ENCODE measurements at places on chromosomes 5 and 9. TPM values are rescaled to one million over a fixed set of nuclear protein-coding genes. Genes with fewer than 3 reads are reported as not detected.

DNA sequence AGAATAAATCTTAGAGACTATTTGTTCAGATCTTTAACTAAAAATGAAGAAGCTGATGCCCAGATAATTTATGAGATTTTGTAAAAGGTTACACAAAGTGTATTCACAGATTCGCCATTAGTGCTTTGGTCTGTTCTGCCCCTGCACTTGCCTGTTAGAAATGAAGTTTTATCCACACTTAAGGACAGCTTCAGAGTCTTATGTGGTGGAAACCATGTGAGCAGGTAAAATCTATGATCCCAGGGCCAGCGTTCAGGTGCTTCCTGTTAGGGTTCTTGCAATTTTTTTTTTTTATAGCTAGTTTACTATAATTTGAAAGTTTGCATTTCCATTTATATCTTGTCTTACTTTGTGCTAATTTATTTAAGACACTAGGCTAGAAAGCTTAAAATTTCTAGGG, 561.6 kb downstream of the PRR16 start:
- no peak for DNase-seq

DNA sequence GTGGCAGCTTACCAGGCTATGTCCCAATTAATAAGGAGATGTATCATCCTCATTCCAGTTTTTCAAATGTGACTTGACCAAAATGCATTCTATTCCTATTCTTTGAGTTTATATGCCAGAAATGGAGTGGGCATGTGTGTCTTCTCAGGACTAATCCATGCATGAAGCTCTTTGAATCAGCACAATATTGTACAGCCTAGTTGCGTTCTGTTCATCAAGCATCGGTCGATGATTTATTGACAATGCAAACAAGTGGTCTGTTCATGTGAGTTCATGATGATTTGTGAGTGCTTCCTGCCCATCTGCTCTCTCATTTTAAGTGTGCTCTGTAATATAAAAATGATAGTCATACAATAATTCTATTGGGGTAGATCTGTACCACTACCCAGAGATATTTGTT, 48.3 kb downstream of the PALM2AKAP2 start:
- no peak for DNase-seq

GRCh38 chr9:113436728-113437515, 26.4 kb downstream of the C9orf43 start:
- DNase-seq = no peak

DNA sequence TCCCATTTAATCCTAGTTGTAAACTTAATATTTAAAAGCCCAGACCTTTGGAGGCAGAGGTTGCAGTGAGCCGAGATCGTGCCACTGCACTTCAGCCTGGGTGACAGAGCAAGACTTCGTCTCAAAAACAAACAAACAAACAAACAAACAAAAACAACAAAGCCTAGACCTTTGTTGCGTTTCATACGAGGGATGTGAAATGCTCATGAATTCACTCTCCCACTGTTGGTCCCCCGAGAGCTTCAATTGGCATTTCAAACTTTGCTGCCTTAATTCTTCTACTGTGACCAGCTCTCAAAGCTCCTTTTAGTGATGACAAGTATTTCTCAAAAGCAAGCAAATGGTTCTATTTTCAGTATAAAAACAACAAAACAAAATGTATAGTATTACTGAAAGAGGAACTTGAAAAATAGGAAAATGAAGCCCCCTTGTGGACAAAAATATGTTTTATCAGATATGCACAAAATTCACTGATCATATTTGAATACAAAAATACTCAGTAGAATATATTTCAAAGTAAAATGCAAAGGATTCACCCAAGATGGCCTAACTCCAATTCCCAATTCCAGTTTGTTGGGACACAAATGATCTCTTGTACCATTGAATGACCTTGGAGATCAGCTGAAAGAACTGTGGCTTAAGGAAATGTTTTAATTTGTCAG, 140.4 kb downstream of the ESM1 start:
- DNase-seq = peak; percentile 52

DNA sequence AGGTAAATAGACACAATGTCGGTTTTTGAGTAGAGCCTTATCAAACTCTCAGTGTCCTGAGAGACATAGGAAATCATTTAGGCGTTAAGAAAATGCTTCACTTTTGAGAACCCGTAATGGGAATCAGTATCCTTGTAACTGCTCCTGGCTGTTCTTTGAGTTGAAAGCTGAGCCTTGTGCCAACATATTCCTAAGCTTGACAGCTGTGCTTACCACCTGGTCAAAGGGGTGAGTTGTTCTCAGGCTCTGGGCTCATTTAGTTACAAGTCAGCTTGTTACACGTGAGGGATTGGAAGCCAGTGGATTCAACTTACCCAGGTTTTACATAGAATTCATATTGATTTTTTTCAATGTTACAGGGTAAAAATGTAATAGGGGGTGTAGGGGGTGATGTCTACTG, 145.9 kb downstream of the GABRB2 start:
- no peak for DNase-seq

DNA sequence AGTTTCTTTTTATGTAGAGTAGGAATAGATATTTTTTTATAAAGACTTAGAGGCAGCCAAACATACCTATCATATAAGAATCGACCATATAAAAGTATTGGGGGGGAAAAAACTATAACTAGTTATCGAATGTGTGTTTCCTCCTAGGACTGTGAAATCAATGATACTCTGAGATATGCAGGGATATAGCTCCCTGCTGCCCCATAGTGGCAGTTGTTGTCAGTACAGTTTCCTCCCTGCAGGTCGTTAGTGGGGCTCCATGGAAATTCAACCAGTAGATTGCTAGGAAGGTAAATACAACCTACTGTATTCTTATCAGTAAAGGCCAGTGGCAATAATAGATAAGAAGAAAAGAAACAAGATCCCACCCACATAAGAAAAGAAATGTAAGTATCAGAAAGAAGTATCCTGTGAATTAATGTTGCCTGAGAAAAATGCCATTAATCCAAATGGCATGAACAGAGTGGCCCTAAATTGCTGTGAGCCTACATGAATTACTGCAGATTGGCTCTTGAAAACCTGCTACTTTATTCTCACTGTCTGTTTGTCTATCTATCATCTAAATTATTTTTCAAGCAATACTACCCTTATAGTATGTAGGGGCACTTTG, 136.9 kb upstream of the FBN2 start:
- DNase-seq = no peak

DNA sequence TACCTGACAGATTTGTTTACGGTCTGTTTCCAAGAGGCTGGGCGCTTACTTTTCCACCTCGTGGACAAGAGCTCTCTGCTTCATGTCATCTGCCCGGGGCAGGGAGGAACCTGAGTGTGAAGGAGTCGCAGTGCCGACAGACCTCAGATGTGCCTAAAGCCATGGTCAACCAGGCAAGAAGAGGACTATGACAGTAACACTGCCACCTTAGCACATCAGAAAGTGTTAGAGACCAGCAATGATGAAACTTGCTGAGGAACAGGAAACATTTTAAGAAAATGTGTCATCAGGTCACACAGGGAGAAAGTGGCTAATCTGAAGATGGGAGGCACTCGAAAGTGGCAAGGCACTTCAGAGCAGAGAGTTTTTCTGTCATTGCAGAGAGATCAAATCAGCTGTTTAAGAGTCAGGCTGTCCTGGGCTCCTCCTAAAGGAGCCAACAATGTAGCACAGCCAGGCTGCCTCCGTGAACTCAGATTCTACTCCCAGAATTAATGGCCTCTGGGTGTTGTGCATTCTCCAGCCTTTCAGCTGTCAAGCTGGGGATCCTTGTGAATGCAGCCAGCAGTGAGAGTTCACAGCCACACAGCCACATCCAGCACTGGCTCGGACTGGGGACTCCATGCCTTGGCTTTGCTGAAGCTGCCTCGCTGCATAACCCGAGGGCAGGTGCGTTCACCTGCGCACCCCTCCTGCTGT, 94.6 kb downstream of the RAPGEF1 start:
- no peak for DNase-seq

DNA sequence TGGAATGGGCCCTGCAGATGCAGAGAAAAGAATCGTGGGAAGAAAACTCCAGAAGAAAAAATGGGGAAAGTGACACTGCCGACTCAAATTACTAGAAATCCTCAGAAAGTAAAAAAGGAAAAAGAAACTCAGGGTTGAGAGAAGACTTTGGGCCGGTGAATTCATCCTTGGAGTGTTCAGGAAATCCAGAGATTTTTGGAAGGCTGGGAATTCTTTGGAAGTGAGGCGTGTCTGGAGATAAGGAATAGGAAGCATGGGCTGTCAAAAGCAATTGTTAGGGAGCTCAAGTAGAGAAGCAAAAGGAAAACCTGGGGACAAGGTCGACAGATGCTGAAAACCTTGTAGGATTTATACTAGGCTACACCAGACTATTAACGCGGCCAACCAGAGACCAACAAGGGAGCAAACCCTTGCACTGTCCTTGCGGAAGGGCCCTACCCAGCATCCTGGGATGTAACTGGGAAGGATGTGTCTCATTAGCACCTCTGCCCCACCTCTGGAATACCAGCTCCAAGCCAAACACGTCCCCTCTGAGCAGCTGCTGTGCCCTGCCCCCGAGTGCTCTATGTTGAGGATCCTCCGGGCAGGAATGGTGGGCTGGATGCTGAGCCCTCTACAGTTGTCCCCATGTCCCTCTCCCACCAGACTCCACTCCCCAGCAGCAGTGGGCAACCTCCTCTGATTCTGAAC, 11.6 kb downstream of the DAB2IP start:
- no peak for DNase-seq

- DNase-seq = no peak
Measured at GRCh38 chr9:6014670-6015270, 654 bp downstream of the RANBP6 start.

DNA sequence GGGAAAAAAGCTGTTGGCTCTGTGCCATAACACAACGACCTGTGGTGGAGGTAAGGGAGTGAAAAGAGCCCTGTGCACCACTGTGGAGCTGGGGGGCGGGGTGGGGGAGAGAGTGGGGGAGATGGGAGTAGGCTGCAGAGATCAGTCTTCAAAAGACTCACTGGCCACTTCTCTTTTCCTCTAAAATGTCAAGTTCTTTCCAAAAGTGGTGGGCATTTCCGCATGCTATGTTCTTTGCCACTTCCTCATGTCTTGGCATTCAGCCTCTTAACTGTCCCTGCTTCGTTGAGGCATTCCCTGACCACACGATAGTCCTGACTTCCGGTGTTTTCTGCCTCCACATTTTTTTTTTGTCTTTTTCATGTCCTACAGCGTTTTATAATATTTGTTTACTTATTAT, 2.4 kb upstream of the PPP2R2B start:
- no peak for DNase-seq

GRCh38 chr5:88483964-88484672, 215.5 kb upstream of the TMEM161B start:
- DNase-seq = no peak

- DNase-seq = no peak
Measured at GRCh38 chr5:132253008-132253441, 4.5 kb upstream of the PDLIM4 start.

- DNase-seq = no peak
Measured at GRCh38 chr9:113720495-113720894, 155.6 kb upstream of the ZNF618 start.

- DNase-seq = no peak
Measured at GRCh38 chr9:13215791-13216554, 63.5 kb downstream of the MPDZ start.

DNA sequence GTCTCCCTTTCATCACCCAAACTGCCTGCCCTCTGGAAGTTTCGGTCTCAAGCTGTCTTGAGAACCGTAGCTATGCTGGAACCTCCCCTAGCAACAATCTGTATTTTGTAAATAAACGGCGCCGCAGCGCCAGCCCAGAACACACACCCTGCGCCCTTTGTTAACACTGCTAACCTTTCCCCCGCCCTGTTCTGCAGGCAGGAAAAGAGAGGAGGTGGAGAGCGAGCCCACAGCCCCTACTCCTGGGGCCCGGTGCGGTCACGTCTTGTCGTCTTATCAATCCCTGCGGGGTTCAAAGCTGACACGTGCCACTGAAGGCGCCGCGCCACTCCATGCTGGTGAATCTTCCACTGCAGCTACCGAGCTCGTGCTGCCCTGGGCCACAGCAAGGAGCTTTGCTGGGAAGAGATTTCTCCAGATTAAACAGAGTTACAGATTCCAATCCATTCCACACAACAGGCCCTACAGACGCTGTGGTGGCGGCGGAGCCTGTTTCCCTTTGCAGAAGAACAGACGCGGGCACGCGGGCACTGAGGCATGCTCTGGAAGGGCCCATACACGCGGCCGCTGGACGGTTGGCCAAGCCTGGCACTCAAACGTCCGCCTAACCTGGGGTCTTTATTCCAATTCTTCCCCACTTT, 25.3 kb downstream of the ZDHHC11B start:
- DNase-seq = peak; percentile 81

- DNase-seq = peak; percentile 24
Measured at GRCh38 chr9:105842023-105842644, 147.8 kb downstream of the TMEM38B start.

DNA sequence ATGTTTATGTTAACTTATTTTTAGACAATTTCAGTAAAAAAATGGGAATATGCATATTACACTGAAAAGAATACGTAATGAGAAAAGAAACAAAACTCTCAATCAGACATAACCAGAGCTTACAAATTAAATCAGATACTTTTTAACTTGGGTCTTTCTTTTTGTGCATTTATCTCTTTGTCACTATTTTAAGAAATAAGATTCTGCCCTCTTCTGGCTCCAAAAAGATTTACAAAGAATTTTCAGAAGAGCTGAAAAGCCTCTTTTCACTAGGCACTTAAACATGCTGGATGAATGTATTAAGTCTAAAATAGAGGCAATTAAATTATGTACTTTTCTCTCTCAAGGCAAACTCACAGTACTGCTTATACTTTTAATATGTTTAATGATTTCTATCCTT, 55.5 kb downstream of the CEP120 start:
- DNase-seq = no peak

GRCh38 chr9:74577956-74578355, 80.8 kb downstream of the RORB start:
- DNase-seq = no peak

The IL9 gene
- not detected for total RNA-seq

The GRXCR2 gene
- total RNA-seq = not detected

The SPAAR gene
- total RNA-seq = 0.79 TPM

The GABRA6 gene
- total RNA-seq = not detected

The BICD2 gene
- 55.6 TPM for total RNA-seq

The BTNL3 gene
- not detected for total RNA-seq

The IL3 gene
- total RNA-seq = not detected

The PRSS3 gene
- total RNA-seq = 6.9 TPM

The MYOT gene
- total RNA-seq = 26.8 TPM

The SLC36A3 gene
- total RNA-seq = not detected

The CLIC3 gene
- total RNA-seq = 12.7 TPM

The NFX1 gene
- 29.0 TPM for total RNA-seq

The SYK gene
- 10.2 TPM for total RNA-seq

The WWC1 gene
- 7.3 TPM for total RNA-seq

The TGFBI gene
- total RNA-seq = 136 TPM
